ENCODE measurements at places on chromosomes 1 and 21.

DNA sequence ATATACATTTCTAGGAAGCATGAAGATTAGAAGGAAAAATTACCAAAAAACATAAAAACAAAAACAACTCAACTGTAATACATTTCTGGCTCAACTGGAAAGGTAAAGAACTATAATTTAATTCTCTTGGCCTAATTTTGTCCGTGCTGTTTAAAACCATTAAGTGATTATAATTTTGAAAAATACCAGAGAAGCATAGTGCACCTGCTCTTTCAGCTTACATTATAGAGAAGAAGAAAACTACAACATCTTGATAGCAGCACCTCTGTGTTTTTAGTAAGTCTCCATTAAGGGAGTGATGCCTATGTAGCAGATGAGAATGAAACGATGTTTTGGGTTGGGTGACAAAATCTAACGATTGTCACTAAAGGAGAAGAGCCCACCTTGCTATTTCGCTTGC, 19.3 kb upstream of the MAN1A2 start:
- no peak for DNase-seq

DNA sequence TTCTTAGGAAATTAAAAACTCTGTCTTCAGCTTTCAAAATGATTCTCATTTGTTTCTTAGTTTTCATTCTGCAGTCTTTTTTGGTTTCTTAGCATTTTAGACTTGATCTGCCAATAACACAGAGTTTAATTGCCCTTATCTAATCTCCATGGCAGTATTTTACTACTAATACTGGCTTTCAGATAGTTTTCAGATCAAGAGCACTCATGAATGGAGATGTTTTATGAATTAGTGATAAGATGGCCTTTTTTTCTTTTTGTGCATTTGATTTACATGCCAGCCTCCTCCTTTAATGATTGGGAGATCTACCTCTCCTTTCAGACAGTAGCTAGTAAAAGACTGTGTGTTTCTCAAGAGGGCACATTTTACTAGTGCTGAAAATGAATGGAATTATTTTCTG, 5.6 kb downstream of the MIA3 start:
- no peak for DNase-seq

DNA sequence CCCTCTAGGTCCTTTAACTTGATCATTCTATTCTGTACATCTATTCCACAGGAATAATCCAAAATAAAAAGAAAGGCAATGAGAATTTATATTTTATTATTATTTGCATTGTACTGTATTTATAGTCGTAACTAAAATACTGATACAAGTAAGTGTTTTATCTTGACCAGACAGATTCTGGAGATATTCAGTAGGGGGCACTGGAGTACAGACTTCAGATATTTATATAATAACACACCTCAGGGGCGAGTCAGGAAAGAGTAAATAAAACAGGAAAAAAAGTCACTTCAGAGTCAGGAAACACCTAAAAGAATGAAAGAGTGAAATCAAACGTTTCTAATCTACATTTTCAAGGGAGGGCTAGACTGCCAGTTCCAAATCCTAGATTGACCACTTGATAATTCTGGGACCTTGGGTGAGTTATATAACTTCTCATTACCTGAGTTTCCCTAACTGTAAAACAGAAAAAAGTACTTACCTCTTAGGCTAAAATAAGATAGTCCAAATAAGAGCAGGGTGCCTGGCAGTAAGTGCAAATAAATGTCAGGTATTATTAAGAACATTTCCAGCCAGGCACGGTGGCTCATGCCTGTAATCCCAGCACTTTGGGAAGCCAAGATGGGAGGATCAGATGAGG, 31.1 kb upstream of the MTF1 start:
- no peak for DNase-seq

DNA sequence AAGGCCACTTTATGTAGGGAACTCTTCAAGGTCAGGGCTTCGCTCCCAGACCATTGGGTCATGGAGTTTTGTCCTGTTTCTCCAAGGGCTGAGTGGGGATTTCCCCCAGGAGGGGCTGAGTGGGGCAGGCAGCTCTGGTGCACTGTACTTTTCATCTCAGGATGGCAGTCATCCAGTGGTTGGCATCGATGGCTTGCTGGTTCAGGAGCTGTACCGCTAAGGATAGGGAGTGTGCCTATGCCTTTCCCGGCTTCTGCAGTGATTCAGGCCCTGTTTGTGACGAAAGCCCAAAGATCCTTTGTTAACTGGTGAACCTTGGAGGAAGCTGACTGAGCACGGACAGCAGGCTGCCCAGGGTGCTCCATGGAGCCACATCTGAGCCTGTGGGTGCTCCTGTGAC, 100.1 kb upstream of the GADD45A start:
- DNase-seq: no peak

DNA sequence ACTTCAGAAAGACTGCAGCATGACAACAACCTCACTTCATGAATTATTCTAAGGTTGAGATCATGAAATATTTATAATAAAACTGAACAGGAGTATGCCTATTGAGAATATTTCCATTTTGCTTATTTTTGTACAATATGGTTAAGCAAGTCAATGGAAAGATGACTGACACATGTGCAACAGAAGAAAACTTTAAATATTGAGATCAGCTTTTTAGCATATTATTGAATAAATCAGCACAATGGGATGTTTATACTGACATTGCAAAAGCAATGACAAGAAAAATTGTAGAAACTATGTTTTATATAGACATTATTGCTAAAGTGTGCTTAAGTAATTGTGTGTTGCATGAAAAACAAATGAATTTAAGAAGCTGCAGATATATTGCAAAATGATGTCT, 4.6 kb downstream of the LCE7A start:
- DNase-seq: no peak

DNA sequence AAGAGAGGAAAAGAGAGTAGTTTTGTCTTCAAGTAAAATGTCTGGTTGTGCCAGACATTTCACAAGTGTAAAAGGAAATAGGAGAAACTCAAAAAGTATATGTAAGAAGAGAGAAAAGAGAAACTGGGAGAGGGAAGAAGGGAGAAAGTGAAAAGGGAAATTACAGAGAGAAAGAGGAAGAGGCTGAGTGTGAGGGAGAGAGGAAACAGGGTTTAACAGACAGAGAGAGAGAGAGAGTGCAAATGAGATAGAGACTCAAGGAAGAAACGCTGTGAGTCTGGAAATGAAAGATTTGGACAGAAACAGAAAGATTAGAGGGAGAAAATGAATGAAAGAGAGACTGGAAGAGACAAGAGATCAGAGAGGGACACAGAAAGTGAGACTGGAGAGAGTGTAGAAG, 806.2 kb downstream of the PLA2G4A start:
- DNase-seq: no peak

- no peak for DNase-seq
These were observed 788 bp upstream of the TXNIP start for GRCh38 chr1:145997016-145997717.

- DNase-seq: no peak
These were observed 119.3 kb downstream of the SYT2 start for GRCh38 chr1:202590975-202591411.

DNA sequence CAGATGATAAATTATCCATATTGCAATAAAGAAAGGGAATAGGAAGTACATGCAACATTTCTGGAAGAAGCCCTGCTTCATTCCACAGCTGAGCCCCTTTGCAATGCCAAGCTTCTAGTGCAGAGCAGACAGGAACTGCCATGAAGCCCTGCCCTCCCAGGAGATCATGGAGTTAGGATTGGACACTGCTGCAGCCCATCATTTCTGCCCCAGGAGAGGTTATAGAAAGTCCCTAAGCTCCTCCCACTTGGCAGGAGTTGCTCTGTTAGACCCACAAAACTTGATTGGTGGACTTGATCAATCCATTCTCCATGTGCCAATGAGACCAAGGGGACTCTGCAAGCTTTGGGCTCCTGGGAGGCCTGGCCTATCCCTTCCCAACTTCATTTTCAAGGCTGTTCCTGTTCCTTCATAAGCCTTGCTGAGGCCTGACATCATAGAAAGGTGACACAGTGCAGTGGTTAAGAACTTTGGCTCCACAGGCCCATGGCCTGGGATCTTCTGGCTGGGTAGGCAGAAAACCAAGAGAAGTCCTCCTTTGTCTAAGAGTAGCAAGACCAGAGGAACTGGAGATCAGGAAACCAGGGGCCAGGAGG, 1.3 kb upstream of the LAPTM5 start:
- no peak for DNase-seq

- no peak for DNase-seq
These were observed 45.5 kb downstream of the PRDM15 start for GRCh38 chr21:41833497-41834115.

DNA sequence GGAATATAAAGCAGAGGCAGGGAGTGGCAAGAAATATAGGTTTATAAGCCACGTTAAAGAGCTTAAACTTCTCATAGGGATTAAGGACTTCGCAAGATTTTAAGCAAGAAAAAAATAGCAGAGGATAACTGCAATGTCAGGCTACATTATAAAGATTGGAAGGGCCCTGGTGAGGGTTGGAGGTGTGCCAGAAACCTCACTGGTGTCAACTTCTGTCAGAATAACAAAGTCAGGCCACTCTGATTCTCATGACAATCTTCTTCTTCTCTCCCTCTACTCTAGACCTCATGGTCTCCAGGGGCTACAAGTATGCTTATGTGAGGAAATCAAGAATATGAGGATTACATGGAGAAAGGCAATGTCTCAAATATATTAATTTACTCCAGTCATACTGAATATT, 32.6 kb upstream of the FMO2 start:
- no peak for DNase-seq

GRCh38 chr1:17576519-17576853, 37.0 kb downstream of the ARHGEF10L start:
- DNase-seq: no peak

DNA sequence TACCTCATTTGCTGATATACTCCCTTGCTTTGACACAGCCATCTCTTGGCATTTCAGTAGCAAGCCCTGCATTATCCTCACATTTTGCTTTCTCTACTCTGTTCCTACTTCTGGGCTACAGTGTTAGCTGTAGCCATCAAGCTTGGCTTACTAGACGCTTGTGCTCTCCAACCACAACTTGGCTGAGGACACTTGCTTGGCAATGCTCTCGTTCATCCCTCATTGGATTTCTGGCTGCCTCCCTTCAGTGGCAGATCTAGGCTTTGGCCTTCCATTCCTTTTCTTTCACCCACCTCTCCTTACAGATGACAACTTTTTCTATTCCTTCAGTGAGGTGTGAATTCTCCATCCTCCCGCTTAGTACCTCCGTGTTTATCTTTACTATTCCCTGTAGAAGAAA, 428.7 kb upstream of the LRRC7 start:
- DNase-seq: no peak

- DNase-seq: no peak
These were observed 23.4 kb upstream of the TSPAN2 start for GRCh38 chr1:115112496-115113375.

GRCh38 chr1:23590058-23590783, 30.9 kb upstream of the ID3 start:
- DNase-seq: no peak

- DNase-seq: no peak
These were observed 31.0 kb downstream of the LRRC3 start for GRCh38 chr21:44486302-44486701.

GRCh38 chr1:60228041-60228491, 154.5 kb upstream of the C1orf87 start:
- no peak for DNase-seq

DNA sequence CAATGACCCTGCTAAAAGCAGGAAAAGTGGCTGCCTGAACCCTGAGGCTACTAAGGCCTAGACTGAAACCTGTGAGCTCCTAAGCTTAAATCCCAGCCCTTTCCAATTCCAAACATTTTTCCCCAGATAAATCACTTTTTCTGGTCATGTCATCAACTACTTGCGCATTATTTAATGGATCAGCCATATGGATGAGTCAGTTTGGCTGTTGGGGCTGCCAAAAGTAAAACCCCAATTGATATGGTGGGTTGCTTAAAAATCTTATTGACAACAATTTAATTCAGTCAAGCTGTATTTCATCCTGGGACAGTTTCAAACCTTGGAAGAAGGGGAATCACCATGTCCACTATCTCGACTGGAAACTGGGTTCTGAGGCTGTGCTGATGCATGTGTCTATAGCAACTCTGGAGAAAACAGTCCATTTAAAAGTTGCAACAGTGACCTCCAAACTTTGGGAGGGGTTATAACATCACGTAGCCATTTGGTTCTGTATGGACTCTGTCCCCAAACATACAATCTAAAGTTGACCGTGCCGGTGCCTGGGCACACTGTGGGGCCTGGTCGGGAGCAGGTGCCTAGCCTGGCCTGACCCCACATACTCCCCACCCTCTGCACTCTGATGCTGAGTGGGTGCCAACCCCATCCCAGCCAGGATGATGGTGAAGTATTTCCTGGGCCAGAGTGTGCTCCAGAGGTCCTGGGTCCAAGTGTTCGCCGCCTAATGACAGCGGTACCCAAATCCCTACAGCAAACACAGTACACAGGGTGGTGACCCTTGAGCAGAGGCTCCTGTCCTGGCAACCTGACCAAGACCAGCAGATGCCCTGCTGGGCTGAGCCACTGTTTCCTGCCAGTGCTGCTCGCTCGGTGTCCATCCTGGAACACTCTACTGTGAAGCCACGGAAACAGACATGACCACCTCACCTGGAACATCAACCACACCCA, 46.5 kb upstream of the LRRC52 start:
- DNase-seq: no peak

- DNase-seq: no peak
These were observed 12.8 kb downstream of the MYOM3 start for GRCh38 chr1:24098943-24099638.

DNA sequence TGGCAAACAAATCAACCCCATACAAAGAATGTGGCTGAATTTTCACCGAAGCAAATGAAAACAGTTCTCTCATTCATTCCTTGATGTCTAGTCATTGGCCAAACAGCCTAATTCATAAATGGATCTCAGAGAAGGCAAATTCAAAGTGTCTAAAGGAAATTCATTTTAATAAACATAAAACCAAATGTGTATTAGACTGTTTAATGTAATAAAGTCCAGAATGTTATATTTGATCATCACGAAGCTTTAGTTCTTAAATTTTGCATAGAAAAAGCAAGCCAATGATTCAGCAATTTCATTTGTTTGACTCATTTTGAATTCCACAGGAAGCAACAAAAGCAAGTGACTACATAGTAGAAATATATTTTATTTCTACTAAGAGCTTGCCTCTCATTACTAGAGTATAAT, 379.2 kb upstream of the ADAMTS5 start:
- DNase-seq: no peak

DNA sequence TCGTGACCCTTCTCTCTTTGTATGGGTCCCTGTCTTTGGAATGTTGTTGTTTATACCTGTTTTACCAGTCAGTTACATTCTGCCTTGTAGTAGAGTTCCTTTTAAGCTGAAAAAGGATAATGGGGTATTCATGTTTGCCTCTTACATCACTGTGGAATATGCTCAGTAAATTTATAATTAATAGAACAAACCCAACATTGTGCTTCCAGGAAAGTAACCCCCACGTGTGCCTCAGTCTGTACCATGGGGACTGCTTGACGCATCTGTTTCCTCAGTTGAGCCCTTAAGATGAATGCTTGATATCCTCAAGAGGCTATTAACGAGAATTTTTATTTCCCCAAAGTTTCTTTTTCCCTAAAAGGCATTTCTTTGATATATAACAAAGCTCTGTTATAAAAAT, 73.4 kb downstream of the ST6GALNAC3 start:
- DNase-seq: no peak

- no peak for DNase-seq
These were observed 2.8 kb downstream of the PHGDH start for GRCh38 chr1:119714583-119714982.

- DNase-seq: peak; percentile 12
These were observed 37.9 kb downstream of the WNT4 start for GRCh38 chr1:22104865-22105437.

- no peak for DNase-seq
These were observed 35.2 kb downstream of the DNASE2B start for GRCh38 chr1:84433258-84434080.

GRCh38 chr1:210690236-210690635, 361.5 kb downstream of the HHAT start:
- no peak for DNase-seq

Measured in stimulated activated CD8-positive, alpha-beta memory T cell treated with anti-CD3 and anti-CD28 coated beads, Interleukin-4, amount 100 ng/mL, for 4 hours (primary cell).